NCI-H1436 (cell line): ENCODE measurements at places on chromosomes 2 and 18.

DNA sequence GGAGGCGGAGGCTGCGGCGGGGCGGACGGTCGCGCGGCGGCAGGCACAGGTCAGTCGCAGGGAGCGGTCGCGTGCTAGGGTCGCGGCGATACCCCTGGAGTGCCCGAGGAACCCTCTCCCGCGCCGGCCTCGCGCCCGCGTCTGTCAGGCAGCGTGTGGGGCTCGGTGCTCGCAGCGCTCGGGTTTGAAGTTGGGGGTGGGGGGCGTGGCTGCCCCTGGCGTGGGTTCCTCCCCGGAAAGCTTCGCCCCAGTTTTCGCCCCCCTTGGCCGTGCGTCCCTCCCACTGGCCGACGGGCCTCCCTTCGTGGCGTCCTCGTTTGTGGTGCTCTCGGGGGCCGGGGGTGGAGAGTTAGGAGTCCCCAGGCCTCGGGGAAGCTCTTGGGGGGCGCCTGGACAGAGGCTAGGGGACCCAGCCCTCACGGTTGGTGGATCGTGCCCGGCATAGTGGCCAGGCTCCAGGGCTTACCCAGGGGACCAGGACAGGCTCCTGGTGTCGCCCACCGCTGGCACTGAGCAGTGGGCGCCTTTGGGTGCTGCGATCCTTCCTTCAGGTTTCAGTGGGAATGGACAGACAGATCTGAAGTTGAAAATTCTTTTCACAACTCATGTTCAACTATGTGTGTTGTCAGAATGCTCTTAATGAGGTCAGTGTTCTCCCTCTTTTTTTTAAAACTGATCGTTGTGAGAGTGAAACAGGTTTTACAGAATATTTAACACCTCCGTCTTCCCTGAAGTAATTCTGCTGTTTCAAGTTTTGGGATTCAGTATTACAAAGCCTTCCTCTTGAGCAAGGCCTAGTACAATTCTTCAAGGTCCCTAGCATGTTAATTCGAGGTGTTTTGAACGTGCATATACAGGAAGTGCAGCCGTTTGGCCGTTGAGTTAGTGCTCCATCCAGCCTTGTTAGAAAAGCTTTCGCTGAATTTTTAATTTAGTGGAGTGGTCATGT is 604 bp downstream of the RALBP1 start:
- DNase-seq, result peak; percentile 43

GRCh38 chr2:32810909-32811495 is 135.8 kb upstream of the LTBP1 start:
- DNase-seq, result no peak

- DNase-seq, result no peak
Observed at GRCh38 chr2:197092431-197092830, 165.9 kb upstream of the PGAP1 start.

GRCh38 chr18:377088-377487 is 109.2 kb upstream of the THOC1 start:
- DNase-seq, result no peak
